Islet precursor cell (in vitro differentiated cells): ENCODE measurements at places on chromosomes 11 and 22.

DNA sequence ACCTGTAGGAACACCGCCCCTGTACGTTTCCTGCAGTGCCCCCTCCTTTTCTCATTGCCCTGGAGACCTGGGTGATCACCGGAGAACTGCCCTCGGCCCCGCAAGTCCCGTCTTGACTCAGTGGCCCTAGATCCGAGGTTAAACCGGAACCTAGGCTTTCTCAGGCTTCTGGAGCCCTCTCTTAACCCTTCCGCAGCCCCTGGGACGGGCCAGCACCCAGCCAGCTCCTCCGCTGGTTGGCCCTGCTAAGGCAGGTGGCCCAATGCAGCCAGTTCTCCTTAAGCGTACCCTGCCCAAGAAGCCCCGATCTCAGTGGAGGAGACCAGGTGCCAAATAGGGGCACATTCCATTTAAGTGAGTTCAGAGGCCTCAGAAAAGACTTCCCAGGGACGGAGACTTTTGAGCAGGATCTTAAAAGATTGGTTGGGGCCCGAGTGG is 776 bp downstream of the NLRX1 start:
- peak; percentile 92 for DNase-seq

GRCh38 chr11:126061707-126062678 is 673 bp downstream of the CDON start:
- peak; percentile 82 for DNase-seq

GRCh38 chr11:94754819-94755218 is 13.3 kb upstream of the AMOTL1 start:
- no peak for DNase-seq

GRCh38 chr11:46527591-46528130 is 66.2 kb downstream of the AMBRA1 start:
- DNase-seq = no peak

GRCh38 chr11:109858152-109858551 is 235.0 kb upstream of the ZC3H12C start:
- DNase-seq = peak; percentile 59

GRCh38 chr11:65557280-65558001 is 718 bp downstream of the LTBP3 start:
- no peak for DNase-seq

- DNase-seq = no peak
These were observed 29.7 kb downstream of the OR10A6 start for GRCh38 chr11:7901319-7901854.

- no peak for DNase-seq
These were observed 23.9 kb upstream of the TMPRSS13 start for GRCh38 chr11:117953024-117953671.

GRCh38 chr11:78311702-78312371 is 105.8 kb downstream of the GAB2 start:
- peak; percentile 64 for DNase-seq

- DNase-seq = no peak
These were observed 277.4 kb upstream of the SESN3 start for GRCh38 chr11:95508219-95508890.

DNA sequence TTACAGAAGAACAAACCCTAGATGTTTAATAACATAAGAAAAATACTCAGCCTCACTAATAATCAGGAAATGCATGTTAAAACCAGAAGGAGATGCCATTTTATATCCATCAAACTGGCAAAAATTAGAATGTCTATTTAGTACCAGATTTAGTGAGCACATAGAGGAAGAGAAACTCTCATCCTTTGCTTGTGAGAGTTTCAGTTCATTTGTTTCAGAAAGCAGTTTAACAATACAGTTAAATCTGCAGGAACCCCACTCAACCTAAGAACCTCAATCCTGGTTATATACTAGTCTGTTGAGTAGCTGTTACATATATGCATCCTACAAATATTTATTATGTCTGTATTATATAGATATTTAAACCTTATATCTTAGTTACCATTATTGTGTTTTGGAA is 172.6 kb downstream of the WNT11 start:
- DNase-seq = no peak

GRCh38 chr11:67262731-67263675 is 3.3 kb upstream of the GRK2 start:
- DNase-seq = peak; percentile 89

DNA sequence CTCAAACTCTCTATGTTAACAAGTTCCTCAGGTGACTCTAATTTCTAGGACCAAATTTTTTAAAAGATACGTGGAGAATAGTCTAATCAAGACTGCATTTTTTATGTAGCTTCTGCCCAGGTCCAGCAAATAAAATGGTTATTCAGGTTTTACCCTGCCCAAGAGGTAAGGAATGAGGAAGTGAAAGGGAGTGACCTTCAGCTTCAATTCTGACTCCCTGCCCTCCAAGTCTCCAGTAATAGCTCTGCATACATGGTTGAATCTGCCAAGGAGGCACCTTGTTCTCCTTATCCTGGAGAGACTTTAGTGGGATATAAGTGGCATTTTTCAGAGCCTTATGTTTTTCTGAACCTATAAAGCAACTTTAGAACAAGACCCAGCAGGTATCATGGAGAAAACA is 15.5 kb downstream of the MUC15 start:
- no peak for DNase-seq

GRCh38 chr11:9020916-9021315 is 17.1 kb upstream of the NRIP3 start:
- DNase-seq = no peak

GRCh38 chr11:12179019-12179418 is 68.6 kb downstream of the MICAL2 start:
- no peak for DNase-seq

GRCh38 chr22:45776313-45776585 is 104.6 kb downstream of the ATXN10 start:
- no peak for DNase-seq

DNA sequence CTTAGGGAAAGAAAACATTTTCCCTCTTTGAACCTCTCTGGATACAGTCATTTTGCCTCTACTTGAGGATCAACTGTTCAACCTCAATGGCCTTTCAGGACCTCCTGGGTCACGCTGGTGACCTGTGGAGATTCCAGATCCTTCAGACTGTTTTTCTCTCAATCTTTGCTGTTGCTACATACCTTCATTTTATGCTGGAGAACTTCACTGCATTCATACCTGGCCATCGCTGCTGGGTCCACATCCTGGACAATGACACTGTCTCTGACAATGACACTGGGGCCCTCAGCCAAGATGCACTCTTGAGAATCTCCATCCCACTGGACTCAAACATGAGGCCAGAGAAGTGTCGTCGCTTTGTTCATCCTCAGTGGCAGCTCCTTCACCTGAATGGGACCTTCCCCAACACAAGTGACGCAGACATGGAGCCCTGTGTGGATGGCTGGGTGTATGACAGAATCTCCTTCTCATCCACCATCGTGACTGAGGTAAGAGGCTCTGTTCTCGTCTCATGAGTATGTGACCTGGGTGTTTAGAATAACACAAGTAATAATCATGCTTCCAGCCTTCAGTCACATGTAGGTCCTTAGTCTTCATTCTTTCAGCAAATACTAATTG is 495 bp downstream of the SLC22A9 start:
- no peak for DNase-seq

GRCh38 chr11:110121204-110121603 is 28.0 kb downstream of the ZC3H12C start:
- DNase-seq = no peak

DNA sequence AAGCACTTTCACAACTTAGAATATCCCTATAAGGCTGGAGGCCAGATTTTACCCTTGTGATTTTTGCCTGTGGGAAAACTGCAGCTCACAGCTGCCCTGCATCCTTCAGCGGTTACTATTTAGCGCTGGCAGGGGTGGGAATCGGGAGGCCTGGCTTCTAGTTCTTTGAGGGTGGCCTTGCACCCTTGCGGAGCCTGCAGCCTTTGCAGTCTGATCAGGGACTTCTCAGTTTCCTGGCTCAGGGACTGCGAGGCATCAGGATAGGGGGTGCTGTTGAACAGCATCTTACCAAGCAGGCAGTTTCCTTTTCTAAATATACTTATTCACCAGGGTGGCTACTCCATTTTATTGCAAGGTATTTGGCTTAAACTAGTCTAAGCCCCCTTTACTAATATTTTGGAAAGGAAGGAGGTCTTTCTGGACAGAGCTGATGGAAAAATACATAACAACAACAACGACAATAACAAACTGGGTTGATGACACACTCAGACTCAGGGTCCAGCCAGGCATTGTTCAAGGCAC is 2.9 kb upstream of the APOA1 start:
- DNase-seq = no peak

GRCh38 chr22:32013200-32013599 is 29.9 kb upstream of the SLC5A1 start:
- no peak for DNase-seq
